ENCODE measurements at places on chromosomes 4 and X.
A peak's percentile ranks its signal among the peaks of the same experiment; 100 is the strongest.

- DNase-seq, result no peak
Measured at GRCh38 chr4:163679189-163679588, 184.7 kb downstream of the TMA16 start.

DNA sequence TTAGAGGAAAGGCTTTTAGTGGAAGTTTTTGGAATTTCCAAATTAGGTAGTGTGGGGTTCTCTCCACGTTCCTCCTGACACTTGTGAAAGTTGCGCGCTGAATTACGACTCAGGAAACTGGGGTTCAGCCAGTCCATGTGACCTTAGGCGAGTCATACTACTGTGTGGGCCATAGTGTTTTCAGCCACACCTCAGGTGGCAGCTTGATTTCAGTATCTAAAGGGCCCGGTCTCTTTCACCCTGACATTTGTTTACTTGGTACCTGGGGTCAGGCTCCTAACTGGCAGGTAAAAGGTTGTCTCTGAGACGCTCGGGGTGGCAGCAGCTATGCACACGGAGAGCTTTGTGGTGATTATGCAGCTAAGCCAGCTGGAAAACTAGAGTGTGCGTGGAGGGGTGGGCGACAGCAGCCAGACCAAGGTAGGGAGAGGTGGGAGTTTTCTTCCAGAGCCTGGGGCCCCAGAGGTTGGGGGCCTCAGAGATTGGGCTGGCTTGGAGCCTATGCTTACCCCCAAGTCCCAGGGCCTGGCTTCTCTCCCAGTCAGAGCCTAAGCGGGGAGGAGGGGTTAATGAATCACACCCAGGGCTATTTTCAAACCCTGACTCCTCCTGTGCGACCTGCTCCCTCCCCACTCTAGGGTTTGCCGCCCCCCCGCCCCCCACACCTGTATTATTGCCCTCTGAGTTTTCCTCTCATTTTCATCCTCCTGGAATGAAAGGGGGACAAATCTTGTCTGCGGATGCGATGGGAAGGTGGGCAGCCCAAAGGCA is 47.2 kb downstream of the STARD8 start:
- DNase-seq, result no peak

GRCh38 chrX:13550346-13550745 is 19.1 kb upstream of the EGFL6 start:
- no peak for DNase-seq

DNA sequence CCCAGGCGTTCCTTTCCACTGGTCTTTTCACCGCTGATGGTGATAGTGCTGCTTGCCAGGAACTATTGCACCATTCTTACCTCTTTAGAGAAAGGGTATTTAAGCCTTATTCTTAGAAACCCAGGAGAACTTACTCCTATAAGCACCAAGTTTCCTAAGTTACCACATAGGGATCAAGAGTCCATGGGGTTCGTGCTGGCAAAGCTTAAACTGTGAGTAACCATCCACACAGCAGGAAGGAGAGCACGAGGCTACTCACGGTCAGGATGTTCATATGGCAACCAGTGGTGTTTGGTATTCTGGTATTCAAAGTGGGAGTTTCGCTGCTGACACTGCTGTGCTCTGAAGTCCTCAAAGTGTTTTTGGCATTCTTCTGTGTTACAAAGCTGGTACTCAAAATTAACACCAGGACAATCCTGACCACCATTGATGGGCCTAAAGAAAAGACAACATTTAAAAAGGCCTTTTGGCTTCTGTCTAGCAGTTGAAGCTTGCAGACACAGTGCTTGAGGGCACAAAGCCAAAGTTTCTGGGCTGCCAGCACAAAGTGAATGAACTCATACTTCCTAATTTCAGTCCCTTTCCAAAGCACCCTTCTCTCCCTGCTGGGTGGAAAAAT is 256.9 kb downstream of the ADAMTS3 start:
- DNase-seq, result peak; percentile 15

DNA sequence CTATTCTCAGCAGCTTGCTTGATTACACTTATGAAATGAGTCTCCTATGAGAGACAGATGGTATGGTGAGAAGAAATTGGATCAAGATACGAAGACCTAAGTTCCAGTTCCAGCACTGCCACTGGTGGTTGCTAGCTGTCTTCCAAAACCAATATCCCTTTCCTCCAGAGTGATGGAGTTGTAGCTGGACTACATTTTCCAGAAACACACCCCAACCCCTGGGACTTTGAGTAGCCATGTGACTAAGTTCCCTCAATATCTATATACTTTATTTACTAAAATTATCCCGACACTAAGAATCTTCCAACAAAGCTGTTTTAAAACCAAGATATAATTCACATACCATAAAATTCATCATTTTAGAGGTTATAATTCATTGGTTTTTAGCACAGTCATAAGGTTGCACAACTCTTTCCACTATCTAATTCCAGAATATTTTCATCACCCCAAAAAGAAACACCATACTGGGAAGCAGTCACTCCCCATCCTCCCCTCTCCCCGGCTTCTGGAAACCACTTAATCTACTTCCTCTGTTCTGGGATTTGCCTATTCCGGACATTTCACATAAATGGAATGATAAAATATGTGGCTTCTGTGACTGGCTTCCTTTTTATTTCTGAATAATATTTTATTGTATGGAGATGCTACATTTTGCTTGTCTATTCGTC is 118.0 kb downstream of the MANBA start:
- DNase-seq, result no peak

DNA sequence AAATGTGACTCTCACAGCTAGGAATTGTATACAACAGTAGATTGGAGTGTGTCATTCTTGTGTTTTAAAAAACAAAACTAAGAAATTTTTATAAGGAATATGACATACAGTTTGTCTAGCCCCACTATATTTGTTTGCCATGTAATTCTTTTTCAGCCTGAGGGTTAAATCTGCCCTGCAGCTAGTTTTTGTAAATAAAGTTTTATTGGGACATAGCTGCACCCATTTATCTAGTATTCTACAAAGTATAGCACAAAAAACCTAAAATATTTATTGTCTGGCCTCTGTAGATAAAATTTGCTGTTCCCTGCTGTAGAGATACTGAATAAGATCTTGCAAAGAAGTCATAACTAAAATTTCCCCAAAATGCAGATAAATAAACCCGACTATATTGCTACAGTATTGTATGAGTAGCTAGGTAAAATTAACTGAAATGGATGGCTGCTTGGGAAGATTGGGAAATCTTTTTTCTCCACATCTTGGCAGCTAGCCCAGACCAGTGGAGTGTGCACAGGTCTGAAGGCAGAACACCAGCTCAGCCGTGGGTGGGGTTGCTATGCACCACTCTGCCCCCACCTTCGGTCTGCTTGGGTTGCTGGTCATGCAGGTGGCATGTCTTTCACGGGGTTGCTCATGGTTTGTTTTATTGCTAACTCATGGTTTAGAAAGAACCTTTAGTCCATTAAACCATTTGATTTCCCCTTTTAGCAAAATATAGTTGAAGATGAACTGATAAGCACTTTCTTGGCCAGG is 127.9 kb downstream of the KLHL8 start:
- DNase-seq, result peak; percentile 86
